ENCODE measurements at places on chromosomes 1 and 21. TPM values are rescaled to one million over a fixed set of nuclear protein-coding genes. Genes with fewer than 3 reads are reported as not detected.
A peak's percentile ranks its signal among the peaks of the same experiment; 100 is the strongest.

DNA sequence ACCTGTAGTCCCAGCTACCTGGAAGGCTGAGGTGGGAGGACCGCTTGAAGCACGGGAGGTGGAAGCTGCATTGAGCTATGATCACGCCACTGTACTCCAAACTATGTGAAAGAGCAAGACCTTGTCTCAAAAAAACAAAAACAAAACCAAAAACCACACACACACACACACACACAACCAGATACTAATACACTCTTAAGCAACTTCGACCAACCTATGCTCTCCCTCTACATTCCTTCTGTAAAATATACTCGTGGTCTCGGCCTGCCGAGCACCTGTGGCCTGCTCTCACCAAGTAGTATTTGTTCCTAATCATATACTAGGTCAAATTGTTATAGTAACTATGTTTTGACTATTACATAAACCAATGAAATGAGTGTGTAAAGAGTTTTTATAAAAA lies 13.5 kb upstream of the SYT2 start:
- H3K27me3 ChIP-seq = no peaks in the 10 kb centered on the region
- no peak for DNase-seq
- no peak overlapping the region for H3K4me3 ChIP-seq
- no peaks in the 10 kb centered on the region for H3K4me1 ChIP-seq

DNA sequence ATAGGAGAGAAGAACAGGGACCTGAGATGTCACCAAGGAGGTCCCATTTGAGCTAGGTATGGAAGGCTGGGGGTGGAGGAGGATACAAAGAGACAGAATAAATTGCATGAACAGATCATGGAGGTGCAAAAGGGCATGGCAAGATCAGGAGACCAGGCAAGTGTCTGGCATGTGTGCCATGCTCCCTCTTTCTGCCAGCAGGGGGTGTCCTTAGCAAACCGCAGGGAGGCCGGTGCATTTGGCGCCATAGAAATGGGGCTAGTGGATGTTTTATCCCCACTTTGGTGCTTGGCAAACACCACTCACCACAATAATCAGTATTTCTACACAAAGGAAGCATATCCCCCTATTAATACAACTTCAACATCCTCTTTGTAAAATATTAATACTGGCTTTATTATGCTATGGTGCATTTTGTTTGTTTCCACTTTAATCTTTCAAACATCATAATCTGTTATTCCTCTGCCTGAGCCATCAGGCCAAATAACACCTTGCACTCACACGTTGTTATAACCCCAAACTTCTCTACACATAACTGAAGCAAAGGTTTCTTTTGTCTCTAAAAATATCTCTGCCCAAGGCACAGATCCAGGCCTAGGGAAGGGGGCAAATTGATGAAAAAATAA lies 25.9 kb downstream of the S100A6 start:
- peak overlapping the region; percentile 61 for H3K27ac ChIP-seq
- no peak overlapping the region for H3K4me3 ChIP-seq
- no peak for DNase-seq
- H3K4me1 ChIP-seq = peaks cover 36% of the 10 kb centered on the region

GRCh38 chr1:1875932-1876331 lies 15.0 kb downstream of the GNB1 start:
- no peaks in the 10 kb centered on the region for H3K27me3 ChIP-seq
- peaks cover 91% of the 10 kb centered on the region for H3K4me1 ChIP-seq
- H3K27ac ChIP-seq = no peak overlapping the region
- H3K36me3 ChIP-seq = no peaks in the 10 kb centered on the region

- H3K4me1 ChIP-seq = no peaks in the 10 kb centered on the region
- DNase-seq = no peak
- no peaks in the 10 kb centered on the region for H3K27me3 ChIP-seq
These were observed 177.1 kb downstream of the GPATCH2 start for GRCh38 chr1:217453816-217454215.

- DNase-seq = no peak
- peaks cover 11% of the 10 kb centered on the region for H3K4me1 ChIP-seq
- H3K27ac ChIP-seq = no peak overlapping the region
- no peaks in the 10 kb centered on the region for H3K27me3 ChIP-seq
- H3K36me3 ChIP-seq = no peaks in the 10 kb centered on the region
- no peak overlapping the region for H3K4me3 ChIP-seq
These were observed 62.9 kb upstream of the ROR1 start for GRCh38 chr1:63710761-63711380.

- H3K27ac ChIP-seq = no peak overlapping the region
- peaks cover 22% of the 10 kb centered on the region for H3K4me1 ChIP-seq
- H3K4me3 ChIP-seq = no peak overlapping the region
These were observed 27.8 kb upstream of the ZBTB21 start for GRCh38 chr21:42037943-42038342.

- DNase-seq = no peak
- H3K36me3 ChIP-seq = no peaks in the 10 kb centered on the region
- no peak overlapping the region for H3K27ac ChIP-seq
- peaks cover 8% of the 10 kb centered on the region for H3K4me1 ChIP-seq
These were observed 121.2 kb upstream of the KCNJ6 start for GRCh38 chr21:38037416-38037815.

- no peak overlapping the region for H3K4me3 ChIP-seq
- peaks cover 24% of the 10 kb centered on the region for H3K4me1 ChIP-seq
- no peaks in the 10 kb centered on the region for H3K27me3 ChIP-seq
- no peak for DNase-seq
- no peaks in the 10 kb centered on the region for H3K36me3 ChIP-seq
These were observed 44.6 kb downstream of the RASSF5 start for GRCh38 chr1:206551986-206552326.

GRCh38 chr21:45513741-45514310 lies 28.4 kb downstream of the SLC19A1 start:
- H3K4me1 ChIP-seq = no peaks in the 10 kb centered on the region
- no peaks in the 10 kb centered on the region for H3K27me3 ChIP-seq
- no peak for DNase-seq
- H3K36me3 ChIP-seq = peaks cover 19% of the 10 kb centered on the region
- H3K27ac ChIP-seq = no peak overlapping the region

GRCh38 chr1:67893126-67893495 lies 59.8 kb upstream of the GNG12 start:
- no peak for DNase-seq
- no peak overlapping the region for H3K4me3 ChIP-seq
- H3K4me1 ChIP-seq = peaks cover 6% of the 10 kb centered on the region
- no peak overlapping the region for H3K27ac ChIP-seq
- no peaks in the 10 kb centered on the region for H3K36me3 ChIP-seq
- H3K27me3 ChIP-seq = no peaks in the 10 kb centered on the region

GRCh38 chr1:111620441-111620971 lies 917 bp downstream of the RAP1A start:
- H3K27me3 ChIP-seq = no peaks in the 10 kb centered on the region
- no peak for DNase-seq
- peak overlapping the region; percentile 77 for H3K4me3 ChIP-seq
- peak overlapping the region; percentile 90 for H3K27ac ChIP-seq
- no peaks in the 10 kb centered on the region for H3K36me3 ChIP-seq
- peaks cover 54% of the 10 kb centered on the region for H3K4me1 ChIP-seq

GRCh38 chr1:92864131-92864530 lies 32.3 kb downstream of the RPL5 start:
- H3K4me1 ChIP-seq = no peaks in the 10 kb centered on the region
- H3K4me3 ChIP-seq = no peak overlapping the region
- no peak overlapping the region for H3K27ac ChIP-seq
- no peaks in the 10 kb centered on the region for H3K27me3 ChIP-seq

GRCh38 chr21:37165586-37165985 lies 92.5 kb downstream of the TTC3 start:
- no peaks in the 10 kb centered on the region for H3K27me3 ChIP-seq
- no peaks in the 10 kb centered on the region for H3K4me1 ChIP-seq
- DNase-seq = no peak
- no peak overlapping the region for H3K27ac ChIP-seq
- peaks cover 32% of the 10 kb centered on the region for H3K36me3 ChIP-seq

- H3K4me3 ChIP-seq = no peak overlapping the region
- H3K4me1 ChIP-seq = no peaks in the 10 kb centered on the region
- DNase-seq = no peak
- H3K27me3 ChIP-seq = no peaks in the 10 kb centered on the region
- H3K27ac ChIP-seq = no peak overlapping the region
These were observed 137.5 kb downstream of the GABPA start for GRCh38 chr21:25872271-25872670.

DNA sequence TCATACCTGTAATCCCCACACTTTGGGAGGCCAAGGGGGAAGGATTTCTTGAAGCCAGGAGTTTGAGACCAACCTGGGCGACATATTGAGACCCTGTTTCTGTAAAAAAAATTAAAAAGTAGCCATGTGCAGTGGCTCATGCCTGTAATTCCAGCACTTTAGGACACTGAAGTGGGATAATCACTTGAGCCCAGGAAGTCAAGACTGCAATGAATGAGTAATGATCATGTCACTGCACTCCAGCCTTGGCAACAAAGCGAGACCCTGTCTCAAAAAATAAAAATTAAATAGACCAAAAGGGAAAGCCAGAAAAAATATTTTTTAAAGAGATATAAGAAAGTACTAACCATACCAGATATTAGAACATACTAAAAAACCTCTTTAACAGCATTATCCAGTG lies 44.7 kb upstream of the LYPLAL1 start:
- H3K27ac ChIP-seq = no peak overlapping the region
- no peaks in the 10 kb centered on the region for H3K27me3 ChIP-seq
- DNase-seq = no peak
- peaks cover 23% of the 10 kb centered on the region for H3K4me1 ChIP-seq

- H3K27ac ChIP-seq = peak overlapping the region; percentile 93
- H3K36me3 ChIP-seq = no peaks in the 10 kb centered on the region
- H3K27me3 ChIP-seq = no peaks in the 10 kb centered on the region
These were observed 7.2 kb upstream of the COL6A1 start for GRCh38 chr21:45974073-45975019.

DNA sequence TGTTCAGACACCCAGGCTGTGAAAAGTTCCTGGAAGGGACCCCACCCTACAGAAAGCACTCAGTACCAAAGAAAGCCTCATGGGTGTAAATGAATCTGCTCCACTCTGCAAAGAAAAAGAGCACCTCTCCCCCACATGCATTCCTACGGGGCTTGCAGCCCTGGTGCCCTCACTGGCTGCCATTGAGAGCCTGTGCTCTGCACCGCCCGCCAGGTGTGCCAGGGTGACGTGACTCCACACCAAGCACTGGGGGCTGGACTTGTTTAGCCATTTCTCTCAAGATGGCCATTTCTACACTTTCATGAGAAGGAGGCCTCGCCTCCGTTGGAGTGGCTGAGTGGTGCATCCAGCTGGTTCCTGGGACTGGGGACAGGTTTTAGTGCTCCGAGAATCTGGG lies 380.5 kb upstream of the VAMP3 start:
- no peaks in the 10 kb centered on the region for H3K27me3 ChIP-seq
- no peaks in the 10 kb centered on the region for H3K36me3 ChIP-seq
- DNase-seq = peak; percentile 77
- no peak overlapping the region for H3K4me3 ChIP-seq

DNA sequence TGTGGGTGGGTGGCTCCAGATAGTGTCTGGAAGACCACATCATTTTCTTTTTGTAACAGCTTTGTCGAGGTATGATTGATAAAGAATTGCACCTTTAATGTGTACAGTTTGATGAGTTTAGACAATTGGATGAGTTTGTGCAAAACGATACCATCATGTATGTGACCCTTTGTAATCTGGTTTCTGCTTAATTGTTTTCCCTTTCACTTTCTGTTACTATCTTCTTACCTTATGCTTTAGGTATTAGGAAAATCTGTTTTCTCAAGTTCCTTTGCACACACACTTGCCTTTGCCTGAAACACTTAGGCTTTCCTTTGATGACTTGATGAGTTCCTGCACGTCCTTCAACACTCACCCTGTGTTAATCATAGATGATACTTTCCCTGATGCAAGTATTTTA lies 6.8 kb downstream of the OR10Z1 start:
- no peaks in the 10 kb centered on the region for H3K36me3 ChIP-seq
- H3K4me1 ChIP-seq = no peaks in the 10 kb centered on the region
- no peak overlapping the region for H3K4me3 ChIP-seq
- no peak overlapping the region for H3K27ac ChIP-seq
- H3K27me3 ChIP-seq = no peaks in the 10 kb centered on the region

GRCh38 chr1:206797534-206798383 lies 25.5 kb upstream of the IL10 start:
- H3K4me1 ChIP-seq = no peaks in the 10 kb centered on the region
- no peaks in the 10 kb centered on the region for H3K36me3 ChIP-seq
- DNase-seq = no peak

GRCh38 chr1:225896937-225897549 lies 8.1 kb upstream of the LEFTY1 start:
- H3K27me3 ChIP-seq = no peaks in the 10 kb centered on the region
- H3K4me1 ChIP-seq = no peaks in the 10 kb centered on the region
- DNase-seq = no peak
- H3K36me3 ChIP-seq = no peaks in the 10 kb centered on the region
- no peak overlapping the region for H3K4me3 ChIP-seq
- H3K27ac ChIP-seq = no peak overlapping the region

GRCh38 chr1:35557118-35557610 lies at the start of gene KIAA0319L:
TSS of gene KIAA0319L (minus strand) at chr1:35557403. CDS start at chr1:35554491, 2,912 bp downstream.
- peaks cover 72% of the 10 kb centered on the region for H3K4me1 ChIP-seq
- H3K4me3 ChIP-seq = peak within 1 kb of the TSS; percentile 87
- DNase-seq = no peak
- no peaks in the 10 kb centered on the region for H3K36me3 ChIP-seq

- H3K27me3 ChIP-seq = no peaks in the 10 kb centered on the region
- no peak overlapping the region for H3K27ac ChIP-seq
- no peak overlapping the region for H3K4me3 ChIP-seq
- H3K4me1 ChIP-seq = no peaks in the 10 kb centered on the region
- DNase-seq = no peak
These were observed 6.4 kb upstream of the REN start for GRCh38 chr1:204172404-204173029.

DNA sequence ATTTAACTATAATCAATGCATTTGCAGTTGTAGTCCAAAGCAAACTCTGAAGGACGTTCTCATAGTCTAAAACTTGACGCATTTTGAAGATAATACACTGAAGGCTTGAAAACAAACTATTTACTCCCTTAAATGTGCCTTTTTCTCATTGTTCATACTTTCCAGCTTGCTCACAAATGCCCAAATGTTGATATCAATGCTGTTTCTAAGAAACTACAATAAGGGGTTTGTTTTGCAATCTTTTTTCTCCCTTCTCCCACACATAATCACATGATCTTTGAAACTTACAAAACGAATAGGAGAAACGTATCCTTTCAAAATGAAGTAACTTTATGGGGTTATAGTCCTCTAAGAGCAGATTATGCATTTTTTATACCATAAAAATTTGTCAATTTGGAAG lies 508.7 kb downstream of the DPYD start:
- H3K36me3 ChIP-seq = no peaks in the 10 kb centered on the region
- H3K27ac ChIP-seq = no peak overlapping the region
- no peak overlapping the region for H3K4me3 ChIP-seq
- H3K27me3 ChIP-seq = no peaks in the 10 kb centered on the region
- H3K4me1 ChIP-seq = no peaks in the 10 kb centered on the region

DRAXIN gene
- total RNA-seq = not detected

LPAR3 gene
- 18.7 TPM for total RNA-seq

BTBD8 gene
- 6.1 TPM for total RNA-seq

LCE1E gene
- total RNA-seq = not detected

C1orf174 gene
- 19.4 TPM for total RNA-seq

UBE2U gene
- not detected for total RNA-seq

CFH gene
- 36.8 TPM for total RNA-seq

SEMA4A gene
- 18.7 TPM for total RNA-seq

WRAP73 gene
- total RNA-seq = 23.3 TPM

FCAMR gene
- not detected for total RNA-seq

CFHR2 gene
- total RNA-seq = not detected

CFAP74 gene
- not detected for total RNA-seq

GPR25 gene
- 5.9 TPM for total RNA-seq

TSPEAR gene
- not detected for total RNA-seq

E2F2 gene
- 2.9 TPM for total RNA-seq
